ENCODE measurements at places on chromosomes 11 and 22. TPM values are rescaled to one million over a fixed set of nuclear protein-coding genes. Genes with fewer than 3 reads are reported as not detected.

DNA sequence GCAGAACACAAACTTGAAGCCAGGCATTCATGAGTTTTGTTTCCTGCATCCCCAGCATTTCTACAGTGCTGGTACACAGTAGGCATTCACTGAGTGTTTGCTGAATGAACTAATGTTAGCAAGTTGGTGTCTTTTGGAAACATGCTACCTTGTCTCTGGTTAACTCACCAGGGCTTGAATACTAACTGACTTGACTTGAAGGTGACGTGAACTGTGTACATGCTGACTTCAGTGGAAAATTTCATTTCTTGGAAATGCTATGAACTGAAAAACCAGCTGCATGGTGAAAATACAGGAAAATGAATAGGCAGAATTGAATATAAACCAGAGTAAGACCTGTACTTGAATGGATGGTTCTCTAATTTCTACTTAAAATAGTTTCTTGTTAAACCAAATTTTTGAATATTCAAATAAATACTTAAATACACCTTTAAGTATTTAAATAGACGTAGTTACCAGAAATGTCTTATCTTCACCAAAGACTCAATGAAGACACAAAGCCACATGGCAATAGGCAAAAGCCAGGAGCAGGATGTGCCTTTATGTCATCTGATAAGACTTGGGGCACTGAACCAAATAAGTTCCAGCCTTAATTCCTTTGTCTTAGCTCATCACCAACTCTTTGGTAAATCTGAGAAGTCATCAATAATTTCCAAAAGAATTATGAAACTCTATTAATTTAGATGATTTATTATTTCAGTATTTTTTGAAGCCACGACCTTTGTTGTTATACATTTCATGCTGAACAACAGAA, 39.7 kb upstream of the POU2AF2 start:
- DNase-seq: no peak

- DNase-seq: no peak
These were observed 59.3 kb downstream of the EHF start for GRCh38 chr11:34680206-34680605.

- no peak for DNase-seq
These were observed 55.2 kb downstream of the ST3GAL4 start for GRCh38 chr11:126410649-126411048.

DNA sequence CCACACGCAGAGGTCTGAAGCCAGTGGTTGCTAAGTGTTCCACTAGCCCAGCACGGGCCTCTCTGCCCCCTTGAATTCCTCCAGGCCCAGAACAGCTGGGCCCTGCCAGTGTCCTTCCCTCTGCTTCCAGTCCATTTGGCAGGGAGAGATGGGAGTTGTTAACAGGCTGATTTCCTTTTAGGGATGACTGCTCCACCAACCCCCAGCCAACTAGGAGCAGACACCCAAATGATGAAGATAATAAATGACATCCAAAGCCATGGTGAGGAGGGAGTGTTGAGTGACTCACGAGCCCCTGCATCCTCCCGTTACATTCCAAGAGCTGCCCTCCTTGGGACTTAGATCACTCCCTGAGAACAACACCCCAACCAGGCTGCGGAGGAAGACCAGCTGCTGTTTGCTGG, 20.6 kb downstream of the PARVA start:
- DNase-seq: no peak

DNA sequence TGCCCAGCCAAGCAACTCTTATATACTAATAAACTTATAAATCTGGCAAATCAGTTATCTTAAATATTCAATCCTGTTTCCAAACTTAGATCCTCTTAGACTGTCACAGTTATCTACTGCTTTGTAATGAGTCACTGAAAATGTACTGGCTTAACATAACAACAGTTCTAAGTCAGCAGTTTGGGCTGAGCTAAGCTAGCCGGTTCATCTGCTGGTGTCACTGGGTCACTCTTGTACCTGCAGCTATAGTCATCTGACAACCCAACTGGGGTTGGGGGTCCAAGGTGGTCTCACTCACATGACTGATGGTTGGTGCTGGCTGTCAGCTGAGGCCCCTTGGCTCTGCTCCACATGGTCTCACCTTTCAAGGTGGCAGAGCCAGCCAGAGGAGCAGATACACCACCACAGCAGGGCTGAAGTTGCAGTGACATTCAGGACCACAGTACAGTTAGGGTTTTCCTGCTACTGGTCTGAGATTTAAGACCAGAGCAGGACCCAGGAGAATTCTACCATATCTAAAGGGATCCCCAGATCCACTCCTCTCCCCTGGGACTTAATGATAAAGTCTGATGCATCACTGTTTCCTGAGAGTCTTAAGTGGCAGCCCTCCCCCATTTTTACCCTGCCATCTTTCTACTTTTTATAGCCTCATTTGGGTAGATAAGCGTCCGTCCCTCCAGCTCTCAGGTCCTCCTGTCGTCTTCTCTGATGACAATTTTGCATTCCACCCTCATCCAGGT, 7.9 kb upstream of the MACROD1 start:
- DNase-seq: no peak

DNA sequence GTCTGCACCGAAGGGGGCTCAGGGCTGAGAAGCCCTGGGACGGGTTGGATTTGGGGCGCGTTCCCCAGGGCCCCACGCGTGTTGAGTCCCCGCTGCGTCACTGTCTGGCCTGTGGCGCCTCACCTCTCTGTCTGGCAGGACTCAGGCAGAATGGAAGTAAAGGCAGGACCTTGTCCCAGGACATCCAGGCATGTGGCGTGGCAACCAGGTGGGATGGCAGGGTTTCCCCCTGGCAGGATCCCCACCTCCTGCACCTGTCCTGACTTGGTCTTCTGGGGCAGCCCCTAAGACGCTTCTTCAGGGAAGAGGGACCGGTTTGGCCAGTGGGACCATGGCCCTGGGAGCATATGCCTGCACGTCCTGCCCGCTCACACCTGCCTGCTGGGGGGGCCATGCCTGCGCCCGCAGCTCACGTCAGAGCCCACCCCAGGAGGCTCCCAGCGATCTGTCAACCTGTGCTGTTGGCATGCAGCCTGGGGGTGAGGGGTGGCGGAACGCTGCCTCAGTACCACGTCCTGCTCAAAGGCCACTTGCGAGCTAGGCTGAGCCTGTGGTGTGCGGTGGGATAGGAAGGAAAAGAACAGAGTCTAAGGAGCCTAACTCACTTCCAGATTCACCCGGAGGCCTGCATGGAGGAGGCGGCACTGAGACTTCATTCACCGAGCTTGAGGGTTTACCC, 72.7 kb downstream of the KCNQ1 start:
- DNase-seq: no peak

DNA sequence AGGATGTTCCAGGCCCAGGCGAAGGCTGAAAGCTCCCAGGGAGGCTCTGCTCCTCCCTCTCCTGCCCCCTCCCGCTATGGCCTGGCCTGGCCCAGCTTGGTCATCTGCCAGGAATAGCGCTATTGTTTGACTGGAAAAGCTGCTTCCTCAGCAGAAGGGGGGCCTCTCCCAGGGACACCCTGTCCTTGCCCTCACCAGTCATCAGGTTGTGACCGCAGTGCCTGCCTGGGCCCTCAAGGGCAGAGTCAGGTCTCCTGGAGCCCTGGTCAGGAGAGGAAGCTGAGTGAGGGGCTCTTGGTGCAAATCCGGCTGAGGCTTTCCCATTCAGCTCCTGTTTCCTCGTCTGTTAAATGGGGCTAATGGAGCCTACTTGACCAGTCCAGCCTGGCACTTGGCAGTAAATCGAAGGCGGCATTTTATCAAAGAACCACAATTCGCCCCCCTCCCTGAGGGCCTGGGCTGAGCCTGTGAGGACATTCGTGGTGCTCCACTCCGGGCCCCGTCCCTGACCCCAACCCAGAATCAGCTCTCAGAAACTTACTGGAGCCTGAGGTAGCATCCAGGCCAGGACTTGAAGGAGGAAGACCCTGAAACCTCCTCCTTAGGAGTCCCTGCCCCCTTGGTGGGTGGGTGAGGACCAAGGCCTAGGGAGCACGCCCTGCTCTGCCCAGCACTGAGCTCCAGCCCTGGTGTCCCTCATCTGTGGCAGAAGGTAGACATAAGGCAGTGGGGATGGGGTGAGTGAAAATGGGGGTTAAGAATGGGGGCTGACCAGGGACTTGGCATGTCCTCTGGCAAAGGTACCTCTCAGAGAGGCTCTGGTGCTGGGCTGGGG, 2.0 kb upstream of the CASTOR1 start:
- no peak for DNase-seq

DNA sequence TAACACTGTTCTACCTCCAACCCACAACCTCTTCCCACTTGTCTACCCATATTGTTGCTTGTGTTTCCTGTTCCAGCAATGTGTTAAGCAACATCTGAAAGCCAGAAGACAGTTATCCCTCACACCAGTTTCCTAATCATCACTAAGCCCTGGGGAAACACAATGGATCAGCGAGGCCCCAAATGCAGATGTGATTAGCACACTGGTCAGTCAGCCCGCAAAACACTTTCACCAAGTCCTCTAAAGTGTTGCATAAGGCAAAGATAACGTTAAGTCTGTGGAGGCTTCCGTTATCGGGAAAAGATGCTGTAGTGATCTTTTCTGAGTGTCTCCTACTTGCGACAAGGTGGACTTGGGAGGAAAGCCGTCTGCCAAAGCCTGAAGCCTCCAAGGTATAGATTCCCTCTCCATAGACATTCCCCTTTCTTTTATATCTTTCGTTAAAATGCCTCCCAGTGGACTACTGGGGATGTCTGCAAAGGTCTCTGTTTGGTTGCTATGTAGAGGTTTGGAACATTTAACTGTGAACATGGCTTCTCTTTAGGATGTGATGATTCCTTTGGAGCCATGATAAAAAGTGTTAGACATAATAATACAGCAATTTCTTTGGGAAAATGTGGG, at the start of gene MS4A3:
Gene MS4A3, plus strand, starts transcription at position 317 of the 621 bp plus-strand sequence. CDS start 4,496 bp downstream, outside the sequence.
- DNase-seq: peak; percentile 76

DNA sequence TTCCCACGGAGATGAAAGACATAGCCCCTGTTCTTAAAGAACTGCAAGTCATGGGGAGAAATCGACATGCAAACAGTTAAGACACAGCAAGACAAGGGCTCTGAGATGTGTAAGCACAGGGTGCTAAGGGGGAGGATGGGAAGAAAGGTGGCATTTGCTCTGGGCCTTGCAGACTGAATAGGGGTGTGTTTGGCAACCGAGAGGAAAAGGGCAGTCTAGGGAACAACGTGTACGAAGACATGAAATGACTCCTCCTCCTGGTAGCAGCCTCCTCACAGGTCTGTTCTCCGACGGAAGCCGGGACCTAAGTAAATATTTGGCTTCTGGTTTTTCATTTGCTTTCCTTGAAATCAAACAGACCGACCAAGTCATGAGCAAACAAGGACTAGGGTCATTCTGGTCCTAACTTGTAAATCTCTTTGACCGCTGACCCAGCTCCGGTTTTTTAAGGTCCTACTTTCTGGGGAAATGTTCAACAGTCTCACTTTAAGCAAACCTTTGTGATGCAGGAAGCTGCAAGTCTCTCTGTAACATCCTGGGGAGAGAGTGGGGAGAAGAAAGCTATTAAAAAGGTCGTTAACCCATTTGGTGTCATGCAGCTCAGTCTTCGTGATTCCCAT, 19.7 kb downstream of the NNMT start:
- no peak for DNase-seq

Gene RAB38
- 1.5 TPM for total RNA-seq

Gene RFPL1
- not detected for total RNA-seq

Gene MS4A14
- not detected for total RNA-seq

Gene OR8D1
- total RNA-seq: not detected

All from K562 (cell line).